NCI-H2107 (cell line): ENCODE measurements at places on chromosomes 7 and 10.

- no peak for DNase-seq
Observed at GRCh38 chr7:150397346-150398107, 18.4 kb downstream of the ZNF775 start.

DNA sequence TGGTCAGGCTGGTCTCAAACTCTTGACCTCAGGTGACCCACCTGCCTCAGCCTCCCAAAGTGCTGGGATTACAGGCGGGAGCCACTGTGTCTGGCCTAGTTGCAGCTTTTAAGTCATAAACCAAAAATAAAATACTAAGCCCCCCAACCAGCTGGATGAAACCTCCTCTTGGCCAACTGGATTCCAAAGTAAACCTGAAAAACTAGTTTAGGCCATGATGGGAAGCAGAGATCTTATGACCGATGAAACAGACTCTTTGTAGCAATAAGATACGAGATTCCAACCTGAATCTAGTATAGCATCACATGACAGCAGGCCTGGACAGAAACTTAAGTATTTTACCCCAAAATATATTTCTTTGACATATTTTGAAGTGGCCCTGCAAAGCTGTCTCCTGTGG lies 9.1 kb upstream of the MCM10 start:
- DNase-seq, result no peak

GRCh38 chr10:50990568-50991455 lies 83.5 kb upstream of the PRKG1 start:
- no peak for DNase-seq

DNA sequence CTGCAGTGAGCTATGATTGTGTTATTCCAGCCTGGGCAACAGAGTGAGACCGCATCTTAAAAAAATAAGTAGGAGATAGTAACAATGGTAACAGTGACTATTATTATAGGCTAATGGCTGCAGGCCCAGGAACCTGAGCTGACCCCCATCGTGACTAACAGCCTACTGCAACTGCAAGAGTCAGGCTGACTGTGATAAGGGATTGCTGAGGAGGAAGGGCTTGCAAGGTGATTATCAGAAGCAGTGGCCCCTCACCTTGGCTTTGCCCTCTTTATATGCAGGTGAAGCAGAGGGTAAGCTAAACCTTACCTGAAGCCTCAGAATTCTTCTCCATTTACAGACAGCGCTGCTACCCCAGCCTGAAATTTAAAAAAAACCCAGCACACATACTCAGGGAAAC lies 83.9 kb upstream of the SDK1 start:
- no peak for DNase-seq

- no peak for DNase-seq
Observed at GRCh38 chr7:87199241-87199640, 20.3 kb downstream of the TMEM243 start.

- DNase-seq, result no peak
Observed at GRCh38 chr10:121608469-121609190, 10.4 kb upstream of the FGFR2 start.

DNA sequence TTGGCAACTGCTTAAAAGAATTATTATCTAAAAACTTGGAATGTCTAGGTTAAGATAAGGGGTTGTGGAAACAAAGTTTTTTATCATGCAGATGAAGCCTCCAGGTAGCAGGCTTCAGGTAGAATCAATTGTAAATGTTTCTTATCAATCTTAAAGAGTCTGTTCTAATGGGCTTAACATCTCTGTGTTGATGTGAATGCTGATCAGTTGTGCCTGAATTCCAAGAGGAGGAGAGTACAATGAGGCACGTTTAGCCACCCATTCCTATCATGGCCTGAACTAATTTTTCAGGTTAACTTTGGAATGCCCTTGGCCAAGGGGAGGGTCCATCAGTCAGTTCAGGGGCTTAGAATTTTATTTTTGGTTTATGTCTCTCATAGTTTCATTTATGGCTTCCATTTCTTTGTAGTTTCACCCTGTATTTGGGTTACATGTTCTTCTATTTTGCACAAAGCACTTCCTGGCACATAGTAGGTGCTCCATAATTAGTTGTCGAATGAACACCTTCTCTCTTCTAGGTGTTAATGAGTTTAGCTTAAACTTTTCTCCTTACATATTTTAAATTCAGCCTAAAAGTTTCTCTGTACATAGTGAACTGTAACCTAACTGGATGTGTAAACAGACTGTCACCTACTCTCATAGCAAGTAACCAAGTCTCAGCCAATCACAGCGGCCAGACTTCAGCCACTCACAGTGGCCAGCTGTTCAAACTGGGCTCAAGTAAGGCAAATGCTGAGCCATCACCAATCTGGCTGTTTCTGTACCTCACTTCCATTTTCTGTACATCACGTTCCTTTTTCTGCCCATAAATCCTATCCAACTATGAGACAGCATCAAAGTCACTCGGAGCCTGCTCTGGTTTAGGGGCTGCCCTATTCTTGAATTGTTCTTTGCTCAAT lies 34.7 kb downstream of the ALOX5 start:
- no peak for DNase-seq

GRCh38 chr10:30098629-30099028 lies 39.2 kb upstream of the JCAD start:
- no peak for DNase-seq

GRCh38 chr7:149253665-149254064 lies 8.3 kb upstream of the ZNF783 start:
- DNase-seq, result no peak

- no peak for DNase-seq
Observed at GRCh38 chr10:51708609-51709008, 9.2 kb upstream of the CSTF2T start.

- no peak for DNase-seq
Observed at GRCh38 chr7:128116740-128117139, 85.5 kb upstream of the LRRC4 start.

- no peak for DNase-seq
Observed at GRCh38 chr7:25460433-25460832, 232.1 kb upstream of the NPVF start.

DNA sequence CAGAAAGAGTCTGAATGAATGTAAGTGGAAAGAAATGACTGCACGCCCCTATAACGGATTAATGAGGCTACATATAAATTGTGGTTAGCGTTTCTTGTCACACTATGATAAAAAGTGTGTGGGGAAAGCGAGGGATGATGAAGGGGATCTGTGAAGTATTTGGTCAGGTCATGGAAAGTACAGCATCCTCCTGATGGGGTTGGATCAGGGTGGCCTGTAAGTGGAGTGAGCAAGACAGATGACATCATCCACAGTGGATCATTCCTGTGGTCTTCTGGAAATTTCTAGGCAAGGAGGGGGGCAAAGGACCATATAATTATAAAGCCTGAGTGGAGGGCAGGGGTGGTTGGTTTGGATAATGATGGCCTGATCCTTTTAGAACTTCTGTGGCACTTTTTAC lies 606.0 kb downstream of the INHBA start:
- DNase-seq, result no peak

DNA sequence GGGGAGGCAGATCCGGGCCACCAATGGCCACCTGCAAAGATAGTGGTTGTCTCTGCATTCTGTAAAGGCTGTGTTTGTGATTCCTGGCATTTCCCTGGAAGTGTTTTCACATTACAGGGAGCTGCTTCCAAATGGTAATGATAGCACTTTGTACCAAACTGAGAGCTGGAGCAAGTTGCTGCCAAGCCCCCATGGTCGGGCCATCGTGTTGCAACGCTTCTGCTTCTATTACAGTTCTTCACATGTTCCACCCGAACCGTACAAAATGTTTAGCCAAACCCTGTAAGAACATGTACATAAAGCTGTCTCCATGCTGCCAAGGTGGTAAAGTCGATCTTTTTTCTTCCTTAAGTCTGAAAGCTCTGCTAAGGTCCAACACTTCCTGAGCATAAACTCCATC lies 397.7 kb upstream of the NFE2L3 start:
- no peak for DNase-seq

- no peak for DNase-seq
Observed at GRCh38 chr10:72318418-72319262, 36.1 kb downstream of the DNAJB12 start.

DNA sequence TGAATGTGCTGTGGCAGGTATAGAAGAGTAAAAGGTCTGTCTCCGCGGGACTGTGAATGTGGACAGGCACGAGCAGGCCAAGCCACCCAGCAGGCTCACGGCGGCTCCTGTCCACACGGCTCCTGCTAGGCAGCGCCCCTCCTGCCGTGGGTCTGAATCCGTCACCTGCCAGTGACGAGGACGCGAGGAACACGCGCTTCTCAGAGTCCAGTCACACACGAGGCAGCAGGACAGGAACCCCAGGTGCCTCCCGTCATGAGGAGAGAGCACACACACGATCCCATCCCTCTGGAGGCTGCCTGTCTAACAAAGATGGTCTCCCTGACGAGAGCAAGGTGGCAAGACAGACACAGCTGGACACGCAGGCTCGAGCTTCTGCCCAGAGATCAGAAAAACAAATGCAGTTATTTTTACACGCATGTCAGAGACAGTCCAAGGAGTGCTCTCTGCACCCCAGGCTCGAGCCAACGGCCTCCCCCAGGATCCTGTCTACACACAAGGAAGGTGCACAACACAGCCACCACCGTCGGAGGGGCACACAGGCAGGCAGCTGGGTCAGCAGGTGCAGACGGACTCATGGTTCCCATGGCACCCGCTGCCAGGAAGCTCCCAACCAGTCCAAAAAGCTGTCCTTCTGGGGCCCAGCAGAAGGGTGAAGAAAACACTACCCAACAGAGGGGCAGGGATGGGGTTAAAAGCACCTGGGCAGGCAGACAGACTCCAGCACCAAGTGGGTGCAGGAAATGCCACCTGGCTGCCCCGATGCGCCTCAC lies 103.2 kb downstream of the MAD1L1 start:
- DNase-seq, result no peak

DNA sequence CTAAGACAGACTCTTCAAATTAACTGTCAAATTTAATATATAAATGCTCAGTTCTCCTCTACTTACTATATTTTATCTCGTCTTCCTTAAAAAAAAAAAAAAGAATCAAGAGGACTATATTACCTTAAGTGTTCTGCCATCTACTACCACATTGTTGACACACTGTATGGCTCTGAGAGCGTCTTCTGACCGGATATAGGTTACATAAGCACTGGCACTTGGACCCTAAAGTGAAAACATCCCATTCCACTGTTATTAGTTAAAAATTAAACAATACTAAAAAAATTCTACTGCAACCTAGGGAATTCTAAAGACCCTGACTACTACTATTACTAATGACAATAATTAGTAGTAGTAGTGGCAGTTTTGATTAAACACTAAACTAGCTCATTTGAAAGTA lies 95.7 kb downstream of the CNOT4 start:
- no peak for DNase-seq

DNA sequence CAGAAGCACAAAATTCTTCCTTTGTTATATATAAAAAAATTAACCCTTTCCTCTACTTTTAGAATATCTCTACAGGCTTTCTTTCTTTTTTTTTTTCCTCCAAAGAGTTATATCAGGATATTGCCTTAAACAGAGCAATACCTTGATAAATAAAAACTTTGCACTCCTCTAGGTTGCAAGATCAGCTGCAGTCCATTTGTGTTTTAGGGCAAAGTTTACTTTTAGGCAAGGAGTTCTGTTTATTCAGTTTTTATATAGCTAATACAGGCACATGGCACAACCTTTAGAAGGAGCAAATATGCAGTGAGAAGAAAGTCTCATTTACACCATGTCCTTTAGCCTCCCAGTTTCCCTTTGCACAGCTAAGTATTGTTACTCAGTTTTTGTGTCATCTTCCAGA lies 10.3 kb downstream of the LRMDA start:
- no peak for DNase-seq

GRCh38 chr10:102119417-102120141 lies 589 bp downstream of the LDB1 start:
- DNase-seq, result no peak

- DNase-seq, result no peak
Observed at GRCh38 chr7:835485-836401, 3.5 kb downstream of the SUN1 start.

DNA sequence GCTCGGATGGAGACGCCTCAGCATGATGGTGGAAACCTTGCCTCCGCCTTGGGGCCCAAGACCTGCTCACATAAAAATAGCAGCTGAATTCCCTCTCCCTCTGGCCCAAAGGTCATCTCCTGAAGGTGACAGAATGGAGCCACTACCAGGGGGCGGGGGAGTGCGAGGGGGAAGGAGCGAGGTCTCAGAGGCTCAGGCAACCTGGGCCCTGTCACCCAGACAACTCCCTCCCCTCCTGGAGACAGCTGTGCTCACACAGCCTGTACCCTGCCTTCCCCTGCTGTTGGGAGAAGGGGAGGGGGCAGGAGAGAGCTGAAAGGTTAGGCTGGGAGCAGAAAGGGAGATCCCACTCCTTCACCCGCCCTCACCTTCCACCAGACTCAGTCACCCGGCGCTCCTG lies 173.0 kb upstream of the RHEB start:
- DNase-seq, result no peak

DNA sequence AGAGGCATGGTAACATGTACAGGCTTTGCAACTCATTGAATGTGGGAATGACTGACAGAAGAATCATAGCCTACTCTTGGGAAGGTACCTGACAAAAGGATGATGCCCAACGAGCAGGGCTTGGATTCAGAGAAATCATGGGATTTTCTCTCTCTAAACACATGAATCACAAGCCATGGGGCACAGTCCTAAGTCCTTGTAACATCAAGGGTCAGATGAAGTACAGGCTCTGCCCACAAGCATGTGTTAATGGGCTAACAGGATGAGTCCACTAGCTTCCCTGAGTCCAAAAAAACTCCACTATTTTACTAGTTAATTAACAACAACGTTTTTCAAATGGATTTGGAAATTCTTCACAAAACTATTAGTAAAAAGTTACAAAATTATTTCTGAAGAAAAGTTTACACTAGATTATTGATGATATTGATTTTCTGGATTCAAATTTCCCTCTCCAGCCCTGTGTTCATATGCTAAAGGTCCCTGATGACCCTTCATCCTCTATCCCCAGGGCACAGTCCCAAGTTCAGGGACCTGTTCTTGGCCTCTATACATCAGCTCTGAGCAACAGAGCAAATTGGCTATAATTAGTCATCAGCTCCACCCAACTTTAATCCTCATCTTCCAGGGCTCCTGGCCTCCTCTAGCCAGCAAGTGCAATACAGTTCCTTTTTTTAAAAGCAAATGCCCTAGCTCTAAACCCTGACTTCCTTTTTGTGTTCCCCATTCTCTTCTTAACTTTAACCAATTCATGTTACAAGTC lies 99.8 kb downstream of the GSAP start:
- no peak for DNase-seq

GRCh38 chr7:33729726-33730125 lies 175.6 kb upstream of the BMPER start:
- no peak for DNase-seq

GRCh38 chr10:73253225-73253555 lies 746 bp upstream of the MRPS16 start:
- DNase-seq, result no peak
